ENCODE measurements at places on chromosomes 1 and 21.

DNA sequence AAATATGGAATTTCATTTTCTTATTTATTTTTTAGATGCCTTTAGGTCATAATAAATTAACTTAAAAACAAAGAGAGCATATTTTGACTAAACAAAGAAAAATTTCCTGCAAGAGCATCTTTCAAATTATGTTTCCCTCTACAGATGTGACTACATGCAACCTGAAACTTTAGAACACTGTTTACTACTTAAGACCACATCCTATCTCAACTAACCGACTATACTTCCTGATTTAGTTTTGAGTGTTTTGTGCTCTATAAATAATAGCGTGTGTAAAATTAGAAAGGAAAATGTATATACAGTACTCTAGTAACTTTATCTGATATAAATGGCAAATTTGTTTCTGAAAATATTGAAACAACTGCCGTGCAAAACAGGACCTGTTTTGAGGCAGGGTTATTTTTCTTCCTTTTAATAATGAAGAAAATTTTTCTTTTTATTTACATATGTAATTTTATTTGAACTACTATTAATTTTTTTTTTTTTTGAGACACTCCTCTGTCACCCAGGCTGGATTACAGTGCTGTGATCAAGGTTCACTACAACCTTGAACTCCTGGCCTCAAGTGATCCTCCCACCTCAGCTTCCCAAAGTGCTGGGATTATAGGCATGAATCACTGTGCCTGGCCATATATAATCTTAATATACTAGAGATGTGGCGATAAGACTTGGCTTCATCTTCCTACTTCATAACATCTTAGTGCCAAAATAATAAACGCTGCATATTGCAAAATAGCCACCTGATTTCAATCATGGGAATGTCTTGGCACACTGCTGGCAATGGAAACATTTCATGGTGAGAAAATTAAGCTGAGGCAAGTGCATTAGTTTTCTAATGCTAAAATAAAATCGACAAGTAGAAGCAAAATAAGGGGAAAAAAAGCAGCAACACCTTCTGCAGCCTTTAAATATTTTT, 12.3 kb downstream of the ZRANB2 start:
- no peak for DNase-seq

DNA sequence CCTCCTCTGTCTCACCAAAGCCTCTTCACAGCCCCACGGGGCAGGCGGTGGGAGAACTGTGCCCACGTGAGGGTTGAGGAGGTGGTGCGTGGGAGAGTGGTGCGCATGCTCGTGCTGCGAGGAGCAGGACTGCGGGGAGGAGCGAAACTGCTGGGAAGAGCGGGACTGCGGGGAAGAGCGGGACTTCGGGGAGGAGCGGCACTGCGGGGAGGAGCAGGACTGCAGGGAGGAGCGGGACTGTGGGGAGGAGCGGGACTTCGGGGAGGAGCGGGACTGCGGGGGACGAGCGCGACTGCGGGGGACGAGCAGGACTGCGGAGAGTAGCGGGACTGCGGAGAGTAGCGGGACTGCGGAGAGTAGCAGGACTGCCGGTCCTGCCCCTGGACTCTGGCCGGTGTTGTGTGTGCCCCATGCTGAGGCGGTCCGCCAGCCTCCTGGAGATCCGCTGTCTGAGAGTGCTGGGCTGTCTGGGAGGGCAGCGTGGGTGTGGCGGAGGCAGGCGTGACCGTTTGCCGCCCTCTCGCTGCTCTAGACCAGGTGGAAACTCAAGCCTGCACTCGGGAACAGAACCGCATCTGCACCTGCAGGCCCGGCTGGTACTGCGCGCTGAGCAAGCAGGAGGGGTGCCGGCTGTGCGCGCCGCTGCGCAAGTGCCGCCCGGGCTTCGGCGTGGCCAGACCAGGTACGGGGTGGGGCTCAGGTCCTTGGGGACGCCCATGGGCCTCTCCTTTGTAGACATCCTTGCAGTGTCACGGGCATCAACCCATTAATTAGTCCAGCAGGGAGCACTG, 24.6 kb downstream of the TNFRSF1B start:
- DNase-seq, result no peak

GRCh38 chr1:234924450-234925355, 203.9 kb downstream of the TOMM20 start:
- DNase-seq, result no peak

GRCh38 chr1:228353601-228354371, 52.8 kb downstream of the TRIM11 start:
- no peak for DNase-seq

- peak; percentile 87 for DNase-seq
Measured at GRCh38 chr1:44819608-44820327, 11.4 kb downstream of the BTBD19 start.

GRCh38 chr1:197515421-197515820, 247.4 kb downstream of the CRB1 start:
- peak; percentile 31 for DNase-seq

- no peak for DNase-seq
Measured at GRCh38 chr21:40765811-40766210, 81.1 kb downstream of the DSCAM start.

DNA sequence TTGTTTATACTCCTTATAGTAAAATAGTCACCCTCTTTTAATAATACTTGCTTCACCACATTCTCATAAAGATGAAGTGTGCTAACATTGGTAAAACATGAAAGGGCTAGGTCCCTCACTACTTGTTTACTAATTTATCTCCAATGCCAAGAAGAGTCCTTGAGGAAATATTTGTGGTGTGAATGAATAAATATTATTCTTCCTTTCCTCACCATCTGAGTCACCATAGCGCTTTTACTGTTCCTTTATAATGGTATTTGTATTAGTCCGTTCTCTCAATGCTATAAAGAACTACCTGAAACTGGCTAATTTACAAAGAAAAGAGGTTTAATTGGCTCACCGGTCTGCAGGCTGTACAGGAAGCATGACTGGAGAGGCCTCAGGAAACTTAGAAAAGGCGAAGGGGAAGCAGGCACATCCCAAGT, 222.8 kb upstream of the ZRANB2 start:
- no peak for DNase-seq

- no peak for DNase-seq
Measured at GRCh38 chr21:16502897-16503296, 773.1 kb downstream of the USP25 start.

DNA sequence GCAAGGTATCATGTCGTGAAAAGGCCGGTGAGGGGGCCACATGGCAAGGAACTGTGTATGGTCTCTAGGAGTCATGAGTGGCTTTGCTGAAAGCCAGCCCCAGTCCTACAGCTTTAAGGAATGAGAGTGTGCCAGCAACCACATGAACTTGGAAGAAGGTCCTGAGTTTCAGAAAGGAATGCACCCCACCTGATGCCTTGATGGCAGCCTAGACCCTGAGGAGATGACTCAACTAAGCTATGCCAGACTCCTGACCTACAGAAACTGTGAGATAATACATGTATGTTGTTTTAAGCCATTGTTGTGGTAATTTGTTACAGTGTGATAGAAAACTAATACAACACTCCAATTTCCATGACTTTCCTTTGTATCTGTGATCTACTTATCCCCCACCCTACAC, 33.5 kb upstream of the AKT3 start:
- no peak for DNase-seq

GRCh38 chr1:39847940-39848339, 35.4 kb downstream of the TRIT1 start:
- no peak for DNase-seq

DNA sequence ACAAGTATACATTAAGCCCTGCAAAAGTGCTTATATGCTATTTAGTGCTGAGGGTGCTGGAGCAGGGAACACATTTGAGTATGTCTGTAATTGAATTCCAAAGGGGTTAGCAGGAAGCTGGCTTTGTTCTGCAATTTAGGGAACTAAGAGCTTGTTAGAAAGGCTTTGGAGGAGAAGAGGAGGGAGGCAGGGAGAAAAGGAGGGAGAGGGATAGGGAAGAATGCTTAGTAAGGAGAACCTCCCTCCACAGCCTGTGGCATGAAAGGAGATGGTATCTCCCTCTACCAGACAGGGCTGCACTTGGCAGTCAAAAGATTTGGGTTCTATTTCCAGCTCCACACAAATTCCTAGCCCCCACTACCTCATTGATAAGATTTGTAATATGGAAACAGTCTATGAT, 217.8 kb downstream of the DAB1 start:
- no peak for DNase-seq

DNA sequence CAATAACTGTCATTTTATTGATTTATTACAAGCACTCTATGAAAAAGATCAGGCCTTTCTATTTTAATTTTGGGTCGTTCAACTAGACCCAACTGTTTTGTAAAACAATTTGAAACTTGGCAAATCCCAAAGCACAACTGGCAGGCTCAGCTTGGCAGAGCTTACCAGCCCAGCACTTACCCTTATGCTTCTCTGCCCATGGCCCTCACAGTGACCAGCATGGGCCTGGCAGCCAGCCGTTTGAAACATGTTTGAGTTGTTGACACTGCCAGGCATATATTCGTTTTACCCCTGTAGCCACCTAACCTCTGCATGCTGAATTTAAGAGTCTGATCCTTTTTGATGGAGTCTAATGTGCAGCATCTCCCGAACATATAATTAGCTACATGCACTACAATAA, 796.7 kb upstream of the ADGRL2 start:
- no peak for DNase-seq

DNA sequence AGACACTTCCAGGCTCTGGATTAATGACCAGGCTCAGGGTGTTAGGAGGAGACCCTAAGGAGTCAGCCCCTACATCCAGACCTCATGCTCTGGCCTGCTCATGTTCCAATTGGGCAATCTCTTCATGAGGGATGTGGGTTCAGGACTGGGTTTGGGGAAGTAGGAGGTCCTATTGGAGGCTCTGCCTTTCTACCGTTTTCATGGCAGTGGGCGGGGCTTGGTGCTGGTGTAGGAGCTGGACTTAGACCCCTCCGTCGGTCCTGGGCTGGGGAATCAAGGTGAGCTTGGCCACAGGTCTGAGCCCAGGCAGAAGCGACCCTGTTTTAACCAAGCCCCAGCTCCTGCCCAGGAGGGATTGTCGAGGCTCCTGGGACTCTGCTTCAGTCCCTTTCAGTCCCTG, 123.4 kb downstream of the PRDM16 start:
- no peak for DNase-seq

DNA sequence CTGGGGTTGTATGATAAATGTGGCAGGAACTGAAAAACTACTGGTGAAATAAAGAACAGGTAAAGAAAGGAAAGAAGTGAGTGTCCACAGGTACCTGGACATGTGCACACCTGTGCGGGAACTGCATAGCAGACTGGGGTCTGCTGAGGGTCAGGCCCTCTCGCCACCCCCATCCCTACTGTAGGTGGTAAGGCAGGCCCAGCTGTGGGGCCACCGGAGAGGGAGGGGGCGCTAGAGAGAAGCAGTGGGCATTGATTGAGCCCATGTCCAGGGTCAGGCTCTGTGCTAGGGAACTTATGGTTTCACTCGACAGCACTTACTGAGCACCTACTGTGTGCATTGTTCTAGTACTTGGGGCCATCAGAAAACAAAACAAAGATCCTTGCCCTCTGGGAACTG, 400.5 kb downstream of the MATN1 start:
- no peak for DNase-seq

- peak; percentile 28 for DNase-seq
Measured at GRCh38 chr1:162847839-162848453, 13.0 kb downstream of the CCDC190 start.

DNA sequence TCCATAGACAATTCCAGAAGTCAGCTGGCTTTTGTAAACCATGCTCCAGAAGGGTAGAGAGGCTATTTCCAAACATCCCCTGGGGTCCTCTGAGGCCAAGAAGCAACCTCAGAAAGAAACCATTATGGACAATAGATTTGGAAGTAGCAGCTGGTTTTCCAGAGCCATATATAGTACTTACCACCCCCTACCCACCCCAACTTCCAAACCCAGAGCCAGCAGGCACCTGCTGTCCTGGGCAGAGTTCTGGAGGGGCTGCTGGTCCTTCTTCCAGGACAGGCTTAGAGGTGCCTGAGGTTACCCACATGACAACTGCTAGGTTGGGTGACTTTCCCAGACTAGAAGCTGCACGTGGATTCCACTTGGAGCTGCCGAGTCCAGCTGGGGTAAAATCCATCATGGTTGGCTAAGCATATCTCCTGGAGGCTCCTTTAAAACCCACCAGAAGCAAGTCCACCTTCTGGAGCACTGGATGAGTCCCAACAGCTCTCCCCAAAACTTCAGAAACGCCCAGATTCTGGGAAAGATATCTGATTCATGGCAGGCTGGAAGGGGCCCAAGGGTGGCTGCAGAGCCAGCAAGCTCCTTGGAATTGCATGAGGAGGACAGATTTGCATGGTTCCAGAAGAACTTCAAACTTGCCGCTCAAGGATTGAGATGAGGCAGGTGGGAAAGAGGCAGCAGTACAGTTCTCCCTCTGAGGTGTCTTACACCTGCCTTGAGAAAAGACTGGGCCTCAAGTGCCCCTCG, 5.8 kb downstream of the MYCL start:
- DNase-seq, result no peak

DNA sequence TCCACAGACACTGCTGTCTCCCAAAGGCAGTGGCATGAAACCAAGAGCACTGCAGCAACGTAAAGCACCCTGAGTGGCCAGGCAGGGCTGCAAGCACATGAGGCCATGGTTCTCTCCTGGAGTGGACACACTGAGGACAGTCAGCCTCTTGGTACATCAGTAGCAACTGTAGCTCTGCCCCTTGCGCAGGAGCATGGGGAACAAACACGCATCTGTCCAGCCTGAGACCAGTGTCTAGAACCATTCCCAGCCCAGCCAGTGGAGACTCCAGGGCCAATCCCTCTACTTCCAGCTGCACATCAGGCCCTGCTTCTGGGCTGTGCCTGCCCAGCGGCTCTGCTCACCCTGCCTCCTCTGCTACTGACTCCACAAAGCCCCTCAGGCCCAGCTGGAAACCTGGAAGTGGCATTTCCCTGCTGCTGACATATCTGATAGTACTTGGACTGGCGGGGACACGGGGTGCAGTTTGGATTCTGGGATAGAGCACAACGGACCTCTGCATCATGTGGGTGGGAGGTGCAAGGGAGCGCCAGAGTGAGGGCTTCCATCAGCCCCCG, 49.0 kb downstream of the TOR1AIP2 start:
- no peak for DNase-seq

DNA sequence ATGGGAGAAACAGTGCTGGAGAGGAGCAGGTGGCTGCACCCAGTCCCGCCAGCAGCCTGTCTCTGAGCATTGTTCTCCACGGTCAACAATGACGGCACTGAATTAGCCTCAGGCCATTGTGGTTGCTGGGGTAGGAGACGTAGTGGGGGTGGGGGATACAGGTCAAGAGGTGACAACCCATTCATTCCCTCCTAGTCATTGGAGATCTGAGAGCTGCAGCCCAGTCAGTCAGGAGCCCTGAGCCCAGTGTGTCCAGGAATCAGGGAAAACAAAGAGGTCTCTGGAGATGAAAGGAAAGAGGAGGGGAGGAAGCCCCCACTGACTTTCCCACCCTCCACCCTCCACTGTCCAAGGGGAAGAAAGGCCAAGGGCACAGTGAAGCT, 15.3 kb downstream of the SMIM12 start:
- DNase-seq, result no peak

DNA sequence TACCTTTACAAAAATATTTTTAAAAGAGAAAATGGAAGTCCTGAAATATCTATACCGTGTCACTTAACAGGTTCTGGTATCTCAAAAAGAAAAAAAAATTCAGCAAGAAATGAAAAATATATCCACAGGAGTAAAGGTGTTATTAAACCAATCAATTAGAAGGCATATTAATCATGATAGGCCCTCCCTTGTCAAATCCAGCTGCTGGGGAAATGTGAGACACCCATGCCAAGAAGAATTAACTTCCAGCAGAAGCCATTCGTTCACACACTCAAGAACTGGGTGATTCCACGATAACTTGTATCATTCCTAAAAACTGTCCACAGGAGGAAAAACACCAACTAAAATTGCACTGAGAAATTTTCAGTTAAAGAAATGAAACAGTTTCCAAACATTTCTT, 57.6 kb downstream of the APP start:
- DNase-seq, result no peak

Data from right lung (tissue), 10 donors.